ENCODE measurements at places on chromosomes 11 and 22. TPM values are rescaled to one million over a fixed set of nuclear protein-coding genes. Genes with fewer than 3 reads are reported as not detected.

- no peak for DNase-seq
Measured at GRCh38 chr11:2836315-2837095, 49.1 kb downstream of the CDKN1C start.

GRCh38 chr11:71282581-71283351 lies 30.4 kb upstream of the SHANK2 start:
- DNase-seq: peak; percentile 81

- DNase-seq: no peak
Measured at GRCh38 chr22:45303181-45303580, 6.6 kb upstream of the FAM118A start.

The OR10D3 gene
- total RNA-seq: not detected
